ENCODE measurements at places on chromosomes 12 and 14.

DNA sequence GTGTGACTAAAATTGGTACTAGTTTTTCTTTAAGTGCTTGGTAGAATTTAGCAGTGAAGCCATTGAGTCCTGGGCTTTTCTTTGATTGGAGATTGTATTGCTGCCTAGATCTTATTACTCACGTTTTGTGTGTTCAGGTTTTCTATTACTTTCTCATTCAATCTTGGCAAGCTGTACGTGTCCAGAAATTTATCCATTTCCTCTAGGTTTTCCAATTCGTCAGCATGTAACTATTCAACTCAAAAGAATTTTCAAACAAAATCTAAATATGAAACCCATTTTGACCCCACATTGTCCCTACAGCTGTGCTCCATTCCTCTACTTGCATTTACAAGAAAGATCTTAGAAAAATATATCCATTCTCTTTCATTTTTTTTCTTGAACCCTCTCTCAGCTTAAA, 1613.4 kb upstream of the SEL1L start:
- no peak for DNase-seq

DNA sequence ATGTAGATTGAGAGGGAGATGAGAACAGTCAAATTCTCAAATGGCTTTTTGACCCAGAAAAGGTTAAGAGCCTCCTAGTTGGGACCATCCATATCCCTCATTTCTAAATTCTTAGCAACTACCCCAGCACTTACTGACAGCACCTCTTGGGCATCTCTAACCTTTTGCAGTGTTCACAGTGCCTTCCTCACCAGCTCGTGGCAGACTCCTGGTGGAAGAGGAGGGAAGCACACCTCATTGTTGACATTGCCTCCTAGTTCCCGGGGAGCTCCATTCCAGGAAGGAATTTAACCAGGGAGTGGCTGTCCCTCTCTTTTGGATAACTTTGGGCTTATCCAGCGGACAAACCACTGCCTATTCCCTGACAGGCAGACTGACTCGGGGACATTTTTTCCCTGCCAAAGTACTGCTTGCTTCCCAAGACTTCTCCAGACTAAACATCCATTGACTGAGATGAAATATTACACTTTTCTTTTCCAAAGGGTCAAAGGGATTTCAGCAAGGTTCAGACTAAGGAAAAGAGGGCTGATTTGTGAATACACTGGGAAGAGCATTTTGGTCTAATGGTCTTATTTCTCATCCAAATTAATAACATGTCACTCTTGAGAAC, 9.0 kb upstream of the OR6J1 start:
- no peak for DNase-seq

DNA sequence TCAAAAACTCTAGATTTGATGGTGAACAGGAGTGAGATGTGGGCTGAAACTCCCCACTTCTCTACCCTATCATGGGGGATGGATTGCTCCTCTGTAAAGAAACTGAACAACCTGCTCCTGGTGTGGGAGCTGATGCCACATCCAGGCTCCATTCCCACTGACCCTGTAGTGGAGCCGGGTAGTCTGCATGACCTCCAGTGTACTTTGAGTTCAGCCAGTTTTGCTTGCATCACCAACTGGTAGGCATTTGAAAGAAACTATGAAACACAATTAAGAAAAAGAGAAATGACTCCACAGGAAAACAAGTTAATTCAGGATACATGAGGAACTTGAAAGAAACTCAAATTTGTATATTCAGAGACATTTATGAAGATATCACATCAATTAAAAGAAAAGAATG, 27.3 kb upstream of the EMP1 start:
- no peak for DNase-seq

DNA sequence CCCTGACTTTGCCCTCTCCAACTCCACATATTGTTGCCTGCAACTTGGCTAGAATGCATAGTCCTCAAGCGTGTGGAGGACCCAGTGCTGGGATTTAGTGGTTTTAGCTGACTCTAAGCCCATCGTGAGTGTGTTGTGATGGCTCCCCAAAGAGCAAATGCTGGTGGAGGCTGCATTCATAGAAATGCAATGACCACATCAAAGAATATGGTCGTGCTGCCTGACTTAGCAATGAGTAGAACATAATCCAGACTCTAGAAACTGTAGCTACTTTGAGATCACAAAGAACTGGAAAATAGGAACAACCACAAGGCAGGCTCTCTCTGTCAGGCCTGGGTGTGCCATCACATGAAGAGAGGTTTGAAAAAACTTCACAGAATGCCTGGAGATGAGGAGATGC, 1.3 kb downstream of the DYRK4 start:
- DNase-seq: no peak

GRCh38 chr12:82479511-82479910, 121.2 kb downstream of the METTL25 start:
- DNase-seq: no peak

- no peak for DNase-seq
Measured at GRCh38 chr14:32985866-32986265, 47.2 kb downstream of the NPAS3 start.

DNA sequence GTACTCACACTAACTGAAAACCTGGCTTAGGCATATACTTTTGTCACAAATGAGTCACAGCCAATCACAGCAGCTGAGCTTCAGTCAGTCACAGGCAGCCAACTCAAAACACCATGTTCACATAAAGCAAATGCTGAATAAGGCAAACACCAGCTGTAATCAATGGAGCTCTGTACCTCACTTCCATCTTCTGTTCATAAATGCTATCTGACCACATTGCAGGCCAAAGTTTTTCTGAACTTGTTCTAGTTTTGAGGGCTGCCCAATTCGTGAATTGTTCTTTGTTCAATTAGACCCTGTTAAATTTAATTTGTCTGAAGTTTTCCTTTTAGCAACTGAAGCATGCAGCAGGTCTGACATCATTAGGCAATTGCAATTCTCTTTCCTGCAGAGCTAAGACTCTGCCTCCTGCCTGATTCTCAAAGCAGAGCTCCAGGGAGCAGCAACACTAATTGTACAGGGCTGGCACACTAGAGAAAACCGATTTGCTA, 129.9 kb downstream of the WIF1 start:
- no peak for DNase-seq

DNA sequence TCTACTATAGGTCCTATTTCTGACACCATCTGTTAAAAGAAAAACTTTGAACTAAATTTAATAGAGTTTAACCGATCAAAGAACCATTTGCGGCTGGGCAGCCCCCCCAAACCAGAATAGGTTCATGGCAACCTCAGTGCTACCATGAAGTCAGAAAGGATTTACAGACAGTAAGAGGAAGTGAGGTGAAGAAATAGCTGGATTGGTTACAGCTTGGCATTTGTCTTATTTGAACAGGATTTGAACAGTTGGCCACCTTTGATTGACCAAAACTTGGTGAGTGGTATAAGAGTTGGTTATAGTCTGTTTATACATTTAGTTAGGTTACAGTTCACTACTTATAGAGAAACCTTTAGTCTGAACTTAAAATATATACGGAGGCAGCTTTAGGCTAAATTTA, 88.9 kb downstream of the TXNDC16 start:
- DNase-seq: no peak

DNA sequence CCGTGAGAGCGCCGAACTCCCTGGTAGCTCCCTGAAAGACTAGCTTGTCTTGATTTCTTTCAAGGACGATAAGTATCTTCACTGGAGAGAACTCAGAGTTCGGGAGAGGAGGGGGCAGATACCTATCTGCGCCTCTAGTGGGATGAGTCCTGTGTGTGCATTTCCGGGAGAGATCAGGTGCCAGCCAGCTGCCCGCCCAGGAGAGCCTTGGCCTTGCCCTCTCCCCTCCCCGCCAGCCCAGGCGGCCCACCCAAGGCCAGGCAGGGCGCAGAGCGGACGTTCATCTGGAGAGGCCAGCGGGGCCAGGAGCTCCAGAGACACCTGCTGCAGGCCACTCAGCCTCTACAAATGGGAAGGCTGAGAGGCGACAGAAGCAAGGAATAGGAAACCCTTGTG, 1.0 kb downstream of the CD9 start:
- no peak for DNase-seq

- DNase-seq: peak; percentile 67
Measured at GRCh38 chr12:95218150-95219133, 835 bp downstream of the VEZT start.

DNA sequence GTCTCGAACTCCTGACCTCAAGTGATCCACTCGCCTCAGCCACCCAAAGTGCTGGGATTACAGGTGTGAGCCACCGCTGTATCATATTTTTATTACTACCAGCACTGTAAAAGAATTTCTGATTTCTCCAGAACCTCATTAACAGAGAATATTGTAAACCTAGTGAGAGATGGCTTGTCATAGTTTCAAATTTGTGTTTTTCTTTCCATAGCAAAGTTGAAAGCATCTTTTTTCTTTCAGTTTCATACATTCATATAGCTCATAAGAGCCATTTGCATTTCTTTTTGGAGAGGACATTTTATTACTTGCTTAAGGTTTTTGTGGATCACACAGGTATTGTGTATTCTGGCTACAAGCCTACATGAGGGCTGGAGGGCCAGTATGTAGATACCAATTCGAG, 58.0 kb downstream of the MIS18BP1 start:
- no peak for DNase-seq

DNA sequence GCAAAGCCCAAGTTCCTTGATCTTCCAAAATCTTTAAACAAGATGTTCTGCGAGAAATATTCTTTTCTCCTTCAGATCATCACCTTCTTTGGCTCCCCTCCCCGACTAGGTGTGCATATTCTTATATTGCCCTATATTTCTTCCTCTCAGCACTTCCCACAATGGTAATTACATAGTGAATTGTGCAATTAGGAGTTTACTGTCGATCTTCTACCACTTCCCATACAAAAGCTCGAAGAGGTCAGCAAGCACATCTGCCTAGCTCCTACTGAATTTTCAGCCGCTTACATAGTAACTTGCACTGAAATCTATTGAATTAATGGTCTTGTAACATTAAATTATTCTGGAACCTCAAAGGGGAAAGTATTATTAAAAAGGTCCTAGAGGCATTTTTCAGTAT, 16.7 kb downstream of the OSBPL8 start:
- DNase-seq: no peak

DNA sequence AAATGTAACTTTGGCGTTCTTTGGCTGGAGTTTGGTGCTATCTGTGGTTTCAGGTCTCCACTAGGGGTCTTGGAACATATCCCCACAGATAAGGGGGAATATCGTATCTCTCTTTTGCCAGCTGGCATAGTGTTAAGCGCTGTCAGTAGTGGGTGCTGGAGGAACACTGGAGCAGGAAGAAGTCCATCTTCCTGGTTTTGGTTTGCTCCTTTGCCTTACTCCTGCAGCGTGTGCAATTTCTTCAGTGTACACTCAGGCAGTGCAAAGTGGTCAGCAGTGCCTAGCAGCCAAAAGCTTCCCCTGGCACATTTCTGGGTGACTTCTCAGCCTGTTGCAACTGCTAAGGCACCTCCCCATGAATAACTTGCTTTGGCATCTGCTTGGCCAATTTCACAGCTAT, 11.7 kb upstream of the RIPK3 start:
- no peak for DNase-seq

GRCh38 chr14:32313844-32314376, 15.2 kb upstream of the AKAP6 start:
- no peak for DNase-seq

DNA sequence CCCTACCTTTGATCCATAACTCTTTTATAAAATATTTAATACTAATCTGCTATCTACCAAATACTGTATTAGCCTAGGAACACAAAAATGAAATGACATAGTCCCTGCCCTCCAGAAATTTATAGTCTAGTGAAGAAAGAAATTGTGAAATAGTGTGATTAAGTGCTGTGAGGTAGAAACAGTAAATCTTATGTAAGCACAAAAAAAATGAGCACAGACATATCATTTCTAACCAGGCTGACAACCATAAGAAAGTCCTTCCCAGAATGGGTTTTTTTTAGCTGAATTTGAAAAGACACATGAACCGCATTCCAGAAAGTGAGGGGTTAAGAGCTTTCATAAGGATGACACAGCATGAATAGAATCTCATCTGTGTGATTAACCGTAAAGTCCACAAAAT, 145.9 kb downstream of the SOX5 start:
- no peak for DNase-seq

GRCh38 chr12:111437816-111438454, 32.2 kb downstream of the SH2B3 start:
- DNase-seq: no peak

DNA sequence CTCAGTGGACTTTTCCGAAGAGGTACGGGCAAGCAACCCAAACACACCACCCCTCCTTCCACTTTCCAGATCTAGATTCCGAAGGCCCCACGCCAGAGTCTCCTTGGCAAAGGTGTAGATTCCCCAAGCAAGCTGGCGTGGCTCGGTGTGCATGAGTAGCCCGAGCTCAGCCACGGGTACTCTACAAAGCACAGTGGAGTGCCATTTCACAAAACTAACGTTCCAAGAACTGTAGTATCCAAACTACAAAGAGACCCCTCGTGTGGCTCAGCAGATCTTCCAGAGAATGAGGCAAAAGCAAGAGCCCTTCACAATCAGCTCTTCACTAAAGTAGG, 72.1 kb downstream of the FOXN3 start:
- DNase-seq: no peak

GRCh38 chr12:117486840-117487659, 125.6 kb upstream of the NOS1 start:
- DNase-seq: no peak

- no peak for DNase-seq
Measured at GRCh38 chr14:62689733-62690132, 355.5 kb downstream of the KCNH5 start.

- DNase-seq: no peak
Measured at GRCh38 chr14:83006121-83006670, 1472.5 kb upstream of the SEL1L start.

GRCh38 chr14:51566831-51567582, 84.7 kb upstream of the FRMD6 start:
- no peak for DNase-seq

- DNase-seq: no peak
Measured at GRCh38 chr12:13046964-13047363, 2.8 kb downstream of the FAM234B start.

DNA sequence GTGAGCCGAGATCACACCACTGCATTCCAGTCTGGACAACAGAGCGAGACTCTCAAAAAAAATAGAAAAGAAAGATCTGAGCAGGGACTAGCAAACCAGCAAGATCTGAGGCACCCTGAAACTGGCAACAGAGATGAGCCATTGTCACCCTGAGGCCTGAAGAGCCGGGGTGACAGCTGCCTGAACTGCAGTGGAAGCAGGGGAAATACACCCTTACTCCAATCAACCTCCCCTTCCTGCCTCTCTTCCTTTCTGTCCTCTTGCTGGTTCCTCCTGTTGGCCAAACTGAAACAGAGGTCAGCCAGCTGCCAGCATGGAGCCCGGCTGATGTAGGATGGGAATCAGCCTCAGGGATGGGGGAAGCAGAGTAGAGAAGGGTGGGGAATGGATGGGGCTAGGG, 192.0 kb downstream of the CHST11 start:
- no peak for DNase-seq

GRCh38 chr12:10634427-10634826, 21.0 kb upstream of the MAGOHB start:
- DNase-seq: no peak

All from NCI-H1417 treated with DMSO at 0.1 percent for 48 hours (cell line).